ENCODE measurements at places on chromosomes 1 and 21. TPM values are rescaled to one million over a fixed set of nuclear protein-coding genes. Genes with fewer than 3 reads are reported as not detected.

GRCh38 chr21:34200288-34200905 is 127.0 kb downstream of the MRPS6 start:
- no peak for DNase-seq

GRCh38 chr21:28136656-28137255 is 855.9 kb downstream of the LTN1 start:
- no peak for DNase-seq

Gene FTCD
- total RNA-seq = 1.2 TPM

DNA sequence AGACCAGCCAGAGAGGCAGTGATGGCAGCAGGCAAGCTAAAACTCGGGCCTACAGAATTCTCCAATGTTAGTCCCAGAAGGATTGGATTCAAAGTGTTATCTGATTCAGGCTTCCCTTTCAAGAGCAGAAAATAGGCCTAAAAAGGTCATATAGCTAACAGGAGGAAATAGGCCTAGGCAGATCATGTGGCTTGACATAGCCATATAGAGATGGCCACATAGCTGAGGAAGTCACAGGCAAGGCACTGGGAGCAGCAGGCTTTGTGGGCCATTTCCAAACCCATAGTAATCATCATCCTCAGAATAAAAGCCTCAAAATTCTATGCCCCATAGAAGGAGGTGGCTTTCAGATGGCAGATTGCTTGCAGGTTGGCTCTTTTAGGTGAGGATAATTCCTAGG is 29.0 kb upstream of the LMO4 start:
- no peak for DNase-seq

Gene IFI16
- 99.6 TPM for total RNA-seq

DNA sequence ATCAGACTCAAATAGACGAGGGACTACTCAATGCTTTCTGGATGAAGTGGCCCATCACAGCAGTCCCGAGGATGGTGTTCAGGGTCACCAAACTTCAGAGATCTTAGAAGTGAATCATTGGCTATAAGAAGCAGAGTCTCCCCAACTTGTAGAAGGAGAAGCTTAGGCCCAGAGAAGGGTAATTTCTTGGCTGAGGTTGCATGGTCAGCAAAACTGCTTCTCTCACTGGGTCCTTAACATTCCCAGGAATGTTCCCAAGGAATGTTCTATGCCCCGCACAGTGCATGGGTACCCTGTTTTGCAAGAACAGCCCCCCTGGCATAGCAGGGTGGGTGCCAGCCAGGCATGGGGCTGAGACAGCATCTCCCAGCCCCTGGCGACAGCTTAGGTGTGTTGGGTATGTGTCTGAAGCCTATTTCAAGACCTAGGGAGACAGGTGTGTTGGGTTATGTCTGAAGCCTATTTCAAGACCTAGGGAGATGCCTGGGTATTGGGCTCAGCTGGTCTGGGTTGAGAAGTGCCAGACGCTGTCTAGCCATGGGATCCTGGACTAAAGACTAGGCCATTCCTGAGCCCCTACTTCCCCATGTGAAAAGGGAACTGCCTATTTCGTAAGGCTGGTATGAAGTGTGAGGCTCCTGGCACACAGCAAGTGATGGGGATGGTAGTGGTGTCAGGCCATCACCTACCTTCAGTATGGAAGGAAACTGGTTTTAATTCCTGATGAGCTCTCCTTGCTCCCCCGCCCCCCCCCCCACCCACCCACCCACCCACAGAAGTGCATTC is 26.1 kb downstream of the PADI6 start:
- DNase-seq = no peak

Gene OR2T11
- not detected for total RNA-seq

Gene MASP2
- not detected for total RNA-seq

DNA sequence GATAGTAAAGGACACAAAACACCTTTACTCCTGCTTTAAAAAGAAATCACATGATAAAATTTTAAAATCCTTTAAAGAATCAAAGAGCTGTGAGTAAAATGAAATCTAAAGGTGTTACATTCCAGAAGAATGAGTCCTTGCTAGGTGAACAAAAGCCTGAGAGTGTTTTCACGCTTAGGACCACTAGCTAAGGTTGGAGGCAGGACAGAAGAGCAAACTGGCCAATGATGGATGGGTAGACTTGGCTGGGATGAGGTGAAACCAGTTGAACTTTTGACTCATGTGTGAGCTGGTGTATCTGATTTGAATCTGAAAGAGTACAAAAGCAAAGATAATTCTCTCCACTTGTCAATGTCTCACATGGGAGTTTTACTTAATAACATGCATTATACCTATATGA is 35.1 kb downstream of the CATSPERE start:
- DNase-seq = no peak

DNA sequence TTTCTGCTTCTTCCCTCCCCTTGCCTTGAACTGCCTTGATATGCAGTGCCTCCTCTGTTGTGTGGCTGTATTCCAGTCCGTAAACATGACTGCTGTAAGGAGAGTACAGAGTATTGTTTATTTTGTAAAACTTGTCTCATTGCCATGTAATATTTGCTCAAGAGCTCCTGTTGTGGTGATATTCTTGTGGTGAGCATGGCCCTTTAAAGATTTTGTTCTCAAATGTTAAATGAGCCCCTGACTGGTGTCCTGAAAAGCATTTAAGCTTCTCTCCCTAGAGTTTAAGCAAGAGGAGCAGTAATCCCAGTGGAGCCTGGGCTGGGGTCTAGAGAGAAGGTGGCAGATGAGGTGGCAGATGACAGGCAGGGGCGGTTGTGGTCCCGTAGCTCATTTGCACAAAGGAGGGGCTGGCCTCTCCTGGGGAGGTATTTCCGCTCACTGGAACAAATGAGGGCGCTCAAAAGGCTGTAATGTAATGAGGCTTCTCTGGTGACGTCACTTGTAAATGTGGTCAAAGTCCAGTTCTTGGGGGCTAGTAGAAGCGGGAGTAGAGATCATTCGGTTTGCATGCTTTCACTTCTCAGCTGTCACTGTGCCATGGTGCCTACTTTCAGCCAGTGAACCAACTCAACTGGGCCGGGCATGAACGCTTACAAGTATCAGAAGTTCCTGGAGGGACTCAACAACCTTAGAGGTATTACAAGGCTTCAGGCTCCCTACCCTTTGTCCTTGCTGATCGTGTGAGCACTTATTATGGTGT is 46.0 kb upstream of the MACF1 start:
- DNase-seq = no peak

DNA sequence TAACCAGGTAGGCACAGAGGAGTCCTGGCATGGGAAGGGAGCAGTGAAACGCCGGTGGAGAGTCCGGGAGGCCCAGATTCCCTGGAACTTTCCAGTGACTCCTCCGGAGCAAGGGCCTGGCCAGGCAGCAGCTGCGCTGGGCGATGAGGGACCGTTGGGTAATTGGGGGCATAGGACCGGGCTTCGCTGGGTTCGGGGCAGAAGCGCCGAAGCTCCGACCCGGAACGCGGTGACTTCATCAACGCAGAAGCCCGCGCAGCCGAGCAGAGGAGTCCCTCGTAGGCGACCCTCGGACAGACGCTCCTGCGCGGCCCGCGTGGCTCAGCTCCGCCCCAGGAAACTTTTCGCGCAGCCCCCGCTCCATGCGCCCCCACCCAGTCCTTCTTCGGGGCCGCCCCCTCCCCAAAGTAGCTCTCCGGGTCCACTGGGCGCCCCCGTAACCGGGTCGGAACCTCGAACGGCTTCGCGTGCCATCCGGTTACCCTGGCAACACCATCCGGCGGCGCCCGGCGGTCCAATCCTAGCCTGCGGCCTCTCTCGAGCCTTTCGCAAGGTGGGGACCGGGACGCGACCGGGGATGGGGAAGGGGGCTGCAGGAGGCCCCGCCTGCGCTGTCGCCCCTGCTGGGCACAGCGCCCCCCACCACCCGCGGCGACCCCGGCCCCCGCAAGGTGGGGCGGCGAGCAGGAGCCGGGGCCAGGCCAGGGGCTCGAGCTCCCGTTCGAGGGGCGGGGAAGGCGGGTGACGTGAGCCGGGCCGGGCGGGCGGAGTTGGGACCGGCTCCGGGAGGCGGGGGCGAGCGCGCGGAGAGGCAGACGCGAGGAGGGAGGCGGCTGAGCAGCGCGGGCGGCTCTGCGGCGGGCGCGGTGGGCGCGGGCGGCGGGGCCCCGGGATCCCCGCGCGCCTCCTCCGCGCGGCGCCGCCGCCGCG is at the start of gene AJAP1:
TSS of gene AJAP1 (plus strand) at position 814 of the 930 bp plus-strand sequence. CDS start 817 bp downstream, outside the sequence.
- DNase-seq = peak; percentile 67

DNA sequence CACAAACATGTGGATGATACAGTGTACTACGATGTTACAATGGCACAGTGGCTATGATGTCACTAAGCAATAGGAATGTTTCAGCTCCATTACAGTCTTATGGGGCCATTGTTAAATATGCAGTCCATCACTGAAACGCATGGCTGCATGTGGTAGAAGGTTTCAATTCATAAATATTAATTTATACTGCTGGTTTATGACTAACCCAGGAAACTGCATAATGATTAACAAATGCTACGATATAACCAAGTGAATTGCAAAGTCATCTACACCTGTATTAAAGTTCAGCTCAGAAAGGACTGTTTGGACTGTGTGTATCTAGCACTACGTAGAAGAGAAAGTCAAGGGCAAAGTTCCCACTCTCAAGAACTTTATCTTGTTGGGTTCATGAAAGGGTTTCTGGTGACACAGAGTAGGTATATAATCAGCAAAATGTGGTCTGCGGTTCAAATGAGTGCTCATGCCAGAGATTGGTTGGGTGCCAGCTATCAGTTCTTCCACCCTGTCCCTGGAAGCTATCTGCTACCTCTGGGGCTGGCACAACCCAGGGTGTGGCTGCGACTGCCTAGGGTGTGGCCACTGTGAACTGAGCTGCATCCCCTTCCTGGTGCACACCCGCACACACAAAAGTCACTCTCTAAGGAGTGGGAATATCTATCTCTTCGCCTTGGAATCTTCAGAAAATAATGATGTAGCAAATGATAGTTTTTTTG is 14.8 kb downstream of the MGST3 start:
- DNase-seq = no peak

Gene TACSTD2
- 5.6 TPM for total RNA-seq

Gene SLAMF9
- 0.38 TPM for total RNA-seq

Gene KLHDC7A
- not detected for total RNA-seq

Gene MYCL
- total RNA-seq = 0.51 TPM

DNA sequence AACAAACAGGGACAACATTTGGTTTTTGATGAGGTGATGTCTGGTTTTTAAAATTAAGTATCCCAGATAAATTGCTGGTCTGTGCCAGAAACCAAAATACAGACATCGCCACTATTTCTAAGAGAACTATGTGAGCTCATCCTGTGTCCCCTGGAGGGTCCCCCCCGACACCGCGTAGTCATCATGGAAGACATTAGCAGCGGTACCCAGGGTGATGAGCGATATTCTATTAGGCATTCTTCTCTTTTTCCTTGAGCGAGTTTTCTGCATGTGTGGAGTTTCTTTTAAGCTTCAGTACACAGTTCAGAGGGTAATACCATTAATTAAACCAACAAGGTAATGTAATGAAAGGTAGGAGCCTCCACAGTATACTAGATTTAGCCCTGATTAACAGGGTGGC is 26.5 kb downstream of the KAZN start:
- no peak for DNase-seq

Measured in posterior vena cava (tissue), 2 donors.